ENCODE measurements at places on chromosomes 2 and 18. TPM values are rescaled to one million over a fixed set of nuclear protein-coding genes. Genes with fewer than 3 reads are reported as not detected.

Gene IER3IP1
- polyA plus RNA-seq = 12.8 TPM

Gene WDR35
- 2.3 TPM for polyA plus RNA-seq

DNA sequence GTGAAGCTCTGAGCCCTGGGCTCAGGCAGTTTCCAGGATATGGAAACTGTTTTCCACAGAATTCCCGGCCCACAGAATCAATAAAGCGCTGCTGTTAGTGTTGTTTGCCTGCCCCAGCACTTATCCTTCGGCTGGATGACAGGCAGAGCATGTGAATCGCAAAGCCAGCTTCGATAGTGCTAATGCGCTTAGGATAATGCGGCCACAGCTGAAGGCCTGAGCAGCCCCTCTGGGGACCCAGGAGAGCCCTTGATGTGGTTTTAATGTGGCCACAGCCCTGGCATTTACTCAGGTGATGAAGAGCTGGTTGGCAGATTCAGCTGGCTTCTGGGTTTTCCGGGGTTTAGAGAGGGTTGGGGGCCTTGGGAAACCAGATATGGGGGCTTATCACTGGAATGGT, 23.7 kb downstream of the PCARE start:
- peak; percentile 39 for DNase-seq

- DNase-seq = no peak
These were observed 158.8 kb downstream of the NDUFA10 start for GRCh38 chr2:239866350-239866749.

Data from stomach (tissue), 19 donors.